ENCODE measurements at places on chromosomes 11 and 22.

- DNase-seq, result no peak
These were observed 42.5 kb upstream of the SPATA19 start for GRCh38 chr11:133887692-133888332.

- no peak for DNase-seq
These were observed 105.1 kb downstream of the TENM4 start for GRCh38 chr11:79335681-79336080.

GRCh38 chr11:33898957-33899356, 7.1 kb upstream of the LMO2 start:
- DNase-seq, result no peak

DNA sequence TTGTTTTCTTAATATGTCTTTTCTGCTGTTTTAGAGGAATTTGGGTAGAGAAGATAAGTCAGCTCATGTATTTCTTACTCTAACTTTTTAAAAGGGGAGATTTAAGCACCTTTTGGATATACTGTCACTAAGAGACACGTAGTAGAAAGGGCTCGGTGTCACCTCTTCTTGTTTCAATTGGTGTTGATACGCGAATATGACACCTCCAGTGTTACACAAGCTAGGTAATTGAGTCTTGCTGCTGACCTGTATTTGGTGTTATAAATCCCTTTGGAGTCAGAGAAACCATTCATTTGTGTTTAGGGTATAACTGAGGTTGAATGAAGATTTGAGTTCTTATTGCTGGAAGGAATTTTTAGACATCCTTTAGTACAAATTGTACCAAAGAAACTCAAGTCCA, 25.6 kb downstream of the FAR1 start:
- DNase-seq, result no peak

DNA sequence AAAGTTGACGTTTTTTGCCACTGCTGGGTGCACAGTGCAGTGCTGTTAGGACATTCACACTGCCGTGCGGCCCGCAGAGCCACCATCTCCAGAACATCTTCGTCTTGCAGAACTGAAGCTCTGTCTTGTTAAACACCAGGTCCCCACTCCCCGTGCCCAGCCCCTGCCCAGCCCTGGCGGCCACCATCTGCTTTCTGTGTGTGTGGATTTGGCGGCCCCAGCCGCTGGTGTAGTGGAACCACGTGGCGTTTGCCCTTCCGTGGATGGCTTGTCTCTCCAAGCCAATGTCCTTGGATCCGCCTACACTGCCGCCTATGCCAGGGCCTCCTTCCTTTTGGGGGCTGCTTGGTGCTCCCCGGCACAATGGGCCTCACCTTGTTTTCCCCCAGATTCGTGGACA, 8.2 kb upstream of the MUC5AC start:
- no peak for DNase-seq

Measured in NCI-H1105 (cell line).